Left lung (tissue), 14 donors: ENCODE measurements at places on chromosomes 2 and 18. TPM values are rescaled to one million over a fixed set of nuclear protein-coding genes. Genes with fewer than 3 reads are reported as not detected.
A peak's percentile ranks its signal among the peaks of the same experiment; 100 is the strongest.

- peak; percentile 77 for DNase-seq
Measured at GRCh38 chr2:20091305-20091991, 40.0 kb upstream of the LAPTM4A start.

GRCh38 chr2:40120026-40120425, 331.9 kb downstream of the SLC8A1 start:
- no peak for DNase-seq

CCDC68 gene
- total RNA-seq, result 16.1 TPM

DNA sequence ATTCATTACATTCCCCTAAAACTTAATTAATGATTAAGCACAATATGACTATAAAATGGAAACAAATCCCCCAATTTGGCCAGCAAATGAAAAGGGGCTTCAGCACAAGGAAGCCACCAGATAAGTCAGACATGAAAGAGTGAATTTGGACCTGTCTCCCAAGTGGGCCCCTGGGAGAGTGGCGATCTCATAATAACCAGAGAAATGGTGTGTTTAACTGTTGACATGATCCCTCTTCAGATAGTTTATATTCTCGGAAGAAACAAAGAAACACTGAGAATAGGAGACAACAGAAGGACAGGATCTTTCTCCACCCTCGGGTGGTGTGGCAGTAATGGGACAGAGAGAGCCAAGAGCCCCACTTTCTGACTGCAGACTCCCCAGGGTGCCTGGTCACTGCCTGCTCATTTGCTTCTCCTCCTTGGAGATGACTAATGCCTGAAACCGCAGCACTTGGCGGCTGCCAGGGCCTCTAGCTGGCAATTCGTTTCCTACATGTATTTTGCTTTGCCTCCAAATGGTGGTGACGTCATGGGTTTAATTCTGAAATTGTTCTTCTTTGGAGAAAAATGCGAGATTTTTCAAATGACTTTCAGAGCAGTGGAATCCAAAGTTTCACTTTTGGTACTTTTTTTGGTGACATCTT, 46.4 kb upstream of the SPP2 start:
- DNase-seq, result no peak
